Posterior vena cava (tissue), 2 donors: ENCODE measurements at places on chromosomes 13 and 19. TPM values are rescaled to one million over a fixed set of nuclear protein-coding genes. Genes with fewer than 3 reads are reported as not detected.

HPN gene
- total RNA-seq = 1.00 TPM

DCLK1 gene
- total RNA-seq = 64.4 TPM

F10 gene
- 48.4 TPM for total RNA-seq

ICAM5 gene
- 0.33 TPM for total RNA-seq

CALR3 gene
- not detected for total RNA-seq

FLT1 gene
- 32.7 TPM for total RNA-seq

DNA sequence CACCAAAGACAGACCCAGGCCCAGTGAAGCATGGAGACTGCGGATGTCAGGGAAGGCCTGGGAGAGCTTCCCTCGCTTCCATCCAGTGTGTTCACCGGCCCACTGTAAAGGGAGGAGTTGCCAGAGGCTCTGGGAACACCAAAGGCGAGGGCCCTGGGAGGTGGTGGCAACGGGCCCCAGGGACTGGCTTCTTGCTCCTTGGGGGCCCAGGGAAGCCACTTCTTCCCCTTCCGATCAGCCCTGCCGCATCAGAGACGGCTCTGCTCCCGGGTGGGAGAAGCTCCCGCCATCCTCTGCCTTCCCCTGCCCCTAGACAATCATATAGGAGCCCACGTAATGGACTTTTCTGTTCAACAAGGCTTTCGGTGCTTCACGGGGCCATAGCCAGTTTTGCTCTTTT is 83.4 kb upstream of the GPR183 start:
- DNase-seq = peak; percentile 45

DNA sequence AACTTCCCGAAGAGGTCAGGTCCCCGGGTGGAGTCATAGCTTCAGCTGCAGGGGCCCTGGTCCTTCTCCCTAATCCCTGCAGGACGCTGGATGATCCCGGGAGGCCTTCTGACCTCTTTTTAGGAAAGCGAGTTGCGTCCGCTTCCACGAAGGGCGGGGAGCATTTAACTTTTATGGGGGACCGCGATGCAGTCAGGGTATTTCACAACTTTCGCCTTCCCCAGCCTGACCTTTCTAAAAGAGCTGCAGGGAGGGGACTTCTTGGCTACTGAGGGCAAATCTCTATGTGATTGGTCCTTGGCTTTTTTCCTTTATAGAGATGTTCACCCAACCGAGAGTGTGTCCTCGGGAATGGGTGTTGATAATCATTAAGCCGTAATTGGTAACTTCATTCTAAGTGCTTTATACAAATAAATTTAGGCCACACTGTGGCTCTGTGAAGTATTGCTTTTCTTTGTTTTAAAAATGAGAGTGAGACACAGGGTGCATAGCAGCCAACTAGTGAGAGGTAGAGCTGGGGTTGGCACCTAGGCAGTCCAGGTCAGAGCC is 778 bp downstream of the ZNF230 start:
- DNase-seq = no peak

GRCh38 chr19:1449467-1450442 is at the start of gene APC2:
TSS of gene APC2 (plus strand) at chr19:1450121. CDS start at chr19:1453002, 2,881 bp downstream.
- DNase-seq = no peak

DNA sequence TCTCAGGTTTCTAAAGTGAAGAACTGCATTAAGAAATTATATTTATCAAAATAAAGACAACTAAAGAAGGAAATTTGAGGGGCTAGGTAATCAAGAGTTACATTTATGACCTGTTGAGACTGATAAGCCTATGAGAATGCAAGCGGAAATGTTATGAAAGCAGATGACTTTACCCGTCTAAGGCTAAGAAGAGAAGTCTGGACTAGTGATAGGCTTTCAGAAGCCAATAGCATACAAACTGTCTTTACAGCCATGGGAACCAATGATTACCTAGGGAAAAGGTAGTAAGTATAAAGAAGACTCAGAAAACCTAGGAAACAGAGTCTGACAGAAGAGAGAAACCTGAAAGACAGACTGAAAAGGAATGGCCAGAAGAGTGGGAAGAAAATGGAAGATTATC is 11.2 kb downstream of the TSC22D1 start:
- DNase-seq = no peak

DNA sequence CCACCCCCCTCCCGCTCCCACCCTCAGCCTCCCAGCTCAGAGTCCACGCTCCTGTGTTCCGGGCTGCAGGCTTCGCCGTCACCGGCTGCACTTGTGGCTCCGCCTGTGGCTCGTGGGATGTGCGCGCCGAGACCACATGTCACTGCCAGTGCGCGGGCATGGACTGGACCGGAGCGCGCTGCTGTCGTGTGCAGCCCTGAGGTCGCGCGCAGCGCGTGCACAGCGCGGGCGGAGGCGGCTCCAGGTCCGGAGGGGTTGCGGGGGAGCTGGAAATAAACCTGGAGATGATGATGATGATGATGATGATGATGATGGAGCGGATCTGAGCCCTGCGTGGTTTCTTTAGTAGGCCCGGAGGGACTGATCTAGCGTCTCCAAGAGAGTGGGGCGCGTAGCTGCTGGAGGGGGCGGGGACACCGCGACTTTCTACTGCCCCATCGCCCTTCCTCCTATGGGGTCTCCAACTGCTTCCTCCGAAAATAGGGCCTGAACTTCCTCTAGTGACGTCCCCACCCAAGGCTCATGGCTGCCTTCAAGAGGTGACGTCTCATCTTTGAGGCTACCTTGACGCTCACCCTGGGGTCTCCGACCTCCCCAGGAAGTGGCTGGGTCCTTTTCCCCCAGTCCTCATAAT is 1.4 kb downstream of the RETN start:
- no peak for DNase-seq

- no peak for DNase-seq
These were observed 999.3 kb downstream of the SLITRK5 start for GRCh38 chr13:88670509-88670908.

DNA sequence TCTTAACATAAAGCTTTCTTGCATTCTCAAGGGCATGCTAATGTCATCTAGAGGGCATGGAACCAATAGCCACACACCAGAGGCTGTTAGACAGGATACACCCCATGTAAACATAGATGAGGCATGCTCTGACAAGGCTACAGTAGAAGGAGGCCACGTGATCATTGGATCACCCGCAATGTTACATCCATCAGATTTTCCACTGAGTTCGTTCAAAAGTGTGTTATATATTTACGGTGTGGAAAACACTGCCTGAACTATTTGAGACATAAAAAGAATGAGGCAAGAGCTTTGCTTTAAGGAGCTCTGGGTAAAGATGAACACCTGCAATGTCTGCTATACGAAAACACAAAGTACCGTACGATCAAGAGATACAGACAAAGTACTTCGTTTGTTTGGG is 817.5 kb upstream of the SLC10A2 start:
- no peak for DNase-seq

DNA sequence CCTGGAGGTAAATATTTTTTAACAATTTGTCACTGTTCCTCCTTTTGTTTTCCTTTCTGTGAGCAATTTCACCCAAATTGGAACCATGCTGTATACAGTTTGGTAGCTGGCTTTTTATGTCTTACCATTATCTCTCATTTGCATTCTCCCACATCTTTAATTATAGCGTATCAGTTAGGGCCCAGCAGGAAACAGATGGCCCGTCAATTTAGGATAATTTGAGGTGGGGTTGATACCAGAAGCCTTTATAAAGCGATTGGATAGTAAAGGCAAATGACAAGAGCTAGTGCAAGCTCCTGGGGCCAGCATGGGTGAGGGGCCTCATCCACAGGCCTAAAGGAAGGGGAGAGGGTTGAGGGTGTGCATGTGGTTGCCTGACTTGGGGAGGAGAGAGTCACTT is 3.8 kb upstream of the IFNL4 start:
- no peak for DNase-seq

DNA sequence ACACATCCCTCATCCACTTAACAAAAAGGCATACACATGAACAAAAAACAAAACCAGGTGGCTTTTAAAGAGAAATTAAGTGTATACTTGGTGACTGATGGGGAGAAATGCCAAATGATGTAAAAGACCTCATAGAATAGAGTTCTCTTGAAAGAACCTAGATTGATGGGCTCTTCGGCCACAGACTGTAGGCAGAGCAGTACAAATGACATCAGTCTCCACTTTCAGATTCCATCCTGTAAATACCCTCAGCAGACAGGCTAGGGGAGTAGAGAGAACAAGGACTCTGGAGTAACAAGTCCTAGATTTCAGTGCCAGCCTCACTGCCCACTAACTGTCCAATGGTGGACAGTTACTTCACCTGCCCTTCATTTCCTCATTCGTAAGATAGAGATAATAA is 203.8 kb downstream of the MZT1 start:
- DNase-seq = no peak

GRCh38 chr13:74871369-74872070 is 610.4 kb downstream of the TBC1D4 start:
- DNase-seq = no peak

DNA sequence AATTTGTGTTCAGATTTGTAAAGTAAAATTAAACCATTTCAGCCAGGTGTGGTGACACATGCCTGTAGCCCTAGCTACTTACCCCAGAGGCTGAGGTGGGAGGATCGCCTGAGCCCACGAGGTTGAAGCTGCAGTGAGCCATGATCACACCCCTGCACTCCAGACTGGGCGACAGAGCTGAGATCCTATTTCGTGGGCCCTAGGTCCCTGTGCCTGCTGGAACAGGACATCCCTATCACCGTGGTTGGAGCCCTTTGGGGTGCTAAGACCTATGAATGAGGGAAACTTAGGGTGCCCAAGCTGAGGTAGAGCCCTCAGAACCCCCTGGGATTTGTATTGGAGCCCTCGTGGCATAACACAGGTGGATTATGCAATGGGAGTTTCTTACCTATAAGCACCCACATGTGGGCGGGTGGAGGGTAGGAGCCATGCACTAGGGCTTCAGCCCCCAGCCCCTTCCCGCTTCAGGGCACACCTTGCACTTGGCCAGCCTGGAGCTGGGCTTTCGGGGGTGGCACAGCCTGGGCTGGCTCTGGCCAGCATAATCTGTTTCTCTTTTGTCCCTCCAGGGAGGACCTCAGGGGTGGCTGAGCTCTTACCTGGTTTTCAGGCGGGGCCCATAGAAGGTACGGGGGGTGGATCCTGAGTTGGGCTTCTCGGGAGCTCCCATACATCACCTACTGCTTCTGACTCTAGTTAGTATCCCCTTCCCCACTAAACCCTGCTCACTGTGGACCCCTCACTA is 7.2 kb upstream of the USF2 start:
- DNase-seq = peak; percentile 44

DNA sequence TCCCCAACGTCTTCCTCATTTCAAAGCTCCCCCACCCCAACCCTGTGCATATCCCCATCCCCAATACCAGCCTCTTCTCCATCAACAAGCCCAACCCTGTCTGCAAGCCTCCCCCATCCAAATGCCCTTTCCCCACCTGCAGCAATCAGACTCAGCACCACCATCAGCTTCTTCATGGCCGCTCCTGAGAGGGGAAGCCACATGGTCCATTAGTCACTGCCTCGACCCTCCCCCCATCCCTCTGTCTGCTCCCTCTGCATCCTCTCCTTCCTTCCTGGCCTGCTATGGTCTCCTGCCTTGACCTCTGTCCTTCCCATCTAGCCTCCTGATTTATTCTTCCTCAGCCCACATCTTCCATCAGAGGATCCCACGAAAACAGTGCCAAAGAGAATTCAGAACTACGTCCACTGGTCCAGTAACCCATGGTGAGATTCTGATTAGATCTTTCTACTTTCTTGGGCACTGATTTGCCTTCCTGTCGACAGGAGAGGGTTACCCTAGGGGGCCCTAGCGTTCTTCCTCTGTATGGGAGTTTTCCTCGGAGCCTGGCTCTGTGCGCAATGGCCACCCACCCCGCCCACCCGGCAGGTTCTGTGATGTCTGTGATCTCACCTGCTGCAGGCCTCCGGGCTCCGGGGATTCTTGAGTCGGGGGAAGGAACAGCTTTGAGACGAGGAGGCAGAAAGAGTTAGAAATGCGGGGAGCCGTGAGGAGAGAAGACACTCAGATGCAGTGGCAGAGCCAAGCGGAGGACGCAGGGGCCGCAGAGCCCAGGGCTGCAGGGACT is 1.3 kb downstream of the KLK6 start:
- DNase-seq = no peak
